Hippocampal formation (tissue), 2 donors: ENCODE measurements at places on chromosomes 6 and 20.

- no peak for DNase-seq
Measured at GRCh38 chr6:168500519-168500918, 59.5 kb downstream of the SMOC2 start.

GRCh38 chr6:25387911-25388310 is 108.7 kb downstream of the CARMIL1 start:
- DNase-seq = no peak

DNA sequence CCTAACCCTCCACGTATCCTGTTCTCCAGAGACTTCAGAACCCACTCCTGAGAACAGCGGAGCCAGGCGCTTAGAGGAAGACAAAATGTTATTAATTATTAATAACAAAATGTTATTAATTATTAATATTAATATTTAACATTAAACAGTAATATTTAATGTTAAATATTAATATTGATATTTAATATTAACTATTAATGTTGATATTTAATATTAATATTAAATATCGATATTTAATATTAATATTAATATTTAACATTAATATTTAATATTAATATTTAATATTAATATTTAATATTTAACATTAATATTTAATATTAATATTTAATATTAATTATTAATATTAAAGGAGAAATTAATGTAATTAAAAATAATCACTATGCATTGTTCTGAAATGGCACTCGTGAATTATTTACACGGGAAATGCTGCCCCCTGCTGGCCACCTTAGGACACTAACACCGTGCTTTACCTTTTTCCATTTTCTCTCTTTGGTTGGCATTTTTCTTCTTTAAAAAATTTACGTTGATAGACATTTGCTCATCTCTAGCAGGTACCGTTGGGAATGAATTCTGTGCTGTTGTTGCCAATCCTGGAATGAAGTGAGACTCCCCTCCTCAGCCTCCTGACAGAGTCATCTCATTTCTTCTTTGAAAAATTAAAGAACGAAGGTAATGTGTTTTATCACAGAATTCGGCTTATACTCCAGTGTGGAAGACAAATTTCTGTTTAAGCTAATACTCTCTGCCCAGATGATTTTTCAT is 7.5 kb upstream of the GGTLC1 start:
- peak; percentile 3 for DNase-seq

- DNase-seq = no peak
Measured at GRCh38 chr6:119147101-119148053, 68.9 kb upstream of the FAM184A start.

GRCh38 chr6:6515691-6516607 is 72.6 kb upstream of the LY86 start:
- DNase-seq = no peak

DNA sequence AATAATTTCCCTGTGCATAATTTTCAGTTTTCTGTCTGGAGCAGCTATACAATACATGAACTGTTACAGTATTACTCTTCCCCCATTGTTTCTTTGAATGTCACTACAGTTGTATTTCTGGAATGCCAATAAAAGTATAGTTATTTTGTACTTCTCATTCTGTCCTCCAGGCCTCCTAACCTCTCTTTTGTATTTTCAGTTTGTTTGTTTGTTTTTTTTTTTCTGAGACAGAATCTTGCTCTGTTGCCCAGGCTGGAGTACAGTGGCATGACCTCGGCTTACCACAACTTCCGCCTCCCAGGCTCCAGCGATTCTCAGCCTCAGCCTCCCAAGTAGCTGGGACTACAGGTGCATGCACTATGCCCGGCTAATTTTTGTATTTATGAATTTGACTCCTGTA is 16.8 kb upstream of the ARID1B start:
- no peak for DNase-seq

DNA sequence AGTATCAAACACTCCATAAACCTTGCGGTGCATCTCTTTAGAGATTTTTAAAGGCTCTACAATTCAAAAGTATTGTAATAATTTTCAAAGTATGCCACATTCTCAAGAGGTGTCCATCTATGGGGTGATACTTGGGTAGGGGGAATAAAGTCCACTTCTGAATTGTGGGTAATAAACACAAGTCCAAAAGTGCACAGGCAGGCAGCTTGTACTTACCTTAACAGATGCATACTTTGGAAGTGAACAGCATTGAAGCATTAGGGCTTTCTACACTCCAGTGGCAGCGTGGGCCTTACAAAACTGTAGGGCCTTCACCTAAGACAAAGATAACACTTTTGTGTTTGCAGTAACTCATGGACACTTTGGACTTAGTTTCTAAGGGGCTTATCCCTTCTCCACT is 58.6 kb downstream of the AIG1 start:
- no peak for DNase-seq

DNA sequence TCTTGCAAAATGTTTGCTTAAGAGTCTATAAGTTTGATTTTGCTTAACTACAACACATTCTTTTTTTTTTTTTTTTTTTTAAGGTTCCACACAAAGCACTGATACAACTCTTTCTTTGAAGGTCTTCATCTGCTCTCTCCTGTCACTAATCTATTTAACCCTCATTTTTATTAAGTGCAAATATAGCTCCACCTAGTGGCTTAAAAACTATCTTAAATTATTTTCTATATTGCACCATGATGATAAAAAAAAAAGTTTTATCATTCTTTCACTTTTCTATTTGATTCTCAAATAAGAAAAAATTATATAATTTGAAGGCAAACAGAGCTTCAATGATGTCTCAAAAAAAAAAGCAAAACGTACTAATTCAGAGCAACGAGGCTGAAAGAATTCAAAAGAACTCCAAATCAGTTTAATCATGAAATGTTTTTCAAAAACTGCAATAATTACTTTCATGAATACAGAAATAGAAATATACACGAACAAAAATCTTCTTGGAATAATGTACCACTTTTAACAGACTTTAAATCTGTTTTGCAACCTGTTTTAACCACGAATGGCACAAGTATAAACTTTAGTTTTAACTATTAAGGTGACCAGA is 12.8 kb downstream of the ESF1 start:
- DNase-seq = no peak

- no peak for DNase-seq
Measured at GRCh38 chr20:59804871-59805665, 128.4 kb downstream of the SYCP2 start.

DNA sequence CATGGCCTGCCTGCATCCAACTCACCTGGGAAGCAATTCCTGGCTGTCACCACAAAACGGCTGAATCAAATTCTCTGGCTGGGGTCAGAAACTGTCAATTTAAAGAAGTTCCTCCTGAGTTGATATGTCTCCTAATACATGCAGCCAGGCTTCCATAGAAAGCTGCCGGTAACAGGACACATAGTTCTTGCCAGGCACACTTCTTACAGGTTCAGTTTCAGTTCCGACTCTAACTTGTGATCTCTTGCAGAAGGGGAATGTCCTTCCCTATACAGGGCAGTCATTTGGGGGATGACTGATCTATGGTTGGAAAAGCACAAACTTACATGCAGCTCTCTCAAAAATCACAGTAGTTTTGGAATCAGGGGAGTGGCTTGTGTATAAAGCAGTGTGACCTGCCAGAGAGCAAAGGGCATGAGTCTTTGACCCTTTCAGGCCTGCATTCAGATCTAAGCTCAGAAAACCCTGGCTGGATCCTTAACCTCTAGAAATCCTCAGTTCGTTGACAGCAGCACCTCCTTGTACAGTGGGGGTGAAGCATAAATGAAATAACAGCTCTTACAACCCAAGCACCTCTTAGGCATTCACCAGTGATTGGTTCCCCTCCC is 195.6 kb downstream of the SCP2D1 start:
- no peak for DNase-seq

GRCh38 chr6:12956991-12957320 is 240.4 kb downstream of the PHACTR1 start:
- DNase-seq = no peak

- no peak for DNase-seq
Measured at GRCh38 chr6:2441601-2442475, 196.4 kb upstream of the GMDS start.

GRCh38 chr6:145895802-145896201 is 68.4 kb downstream of the SHPRH start:
- no peak for DNase-seq

- no peak for DNase-seq
Measured at GRCh38 chr6:3697609-3698008, 53.9 kb downstream of the PXDC1 start.

- DNase-seq = no peak
Measured at GRCh38 chr6:155493026-155493693, 37.5 kb upstream of the NOX3 start.

GRCh38 chr6:28814032-28814976 is 109.5 kb downstream of the TRIM27 start:
- DNase-seq = no peak

- no peak for DNase-seq
Measured at GRCh38 chr20:41261260-41261659, 56.3 kb downstream of the ZHX3 start.

DNA sequence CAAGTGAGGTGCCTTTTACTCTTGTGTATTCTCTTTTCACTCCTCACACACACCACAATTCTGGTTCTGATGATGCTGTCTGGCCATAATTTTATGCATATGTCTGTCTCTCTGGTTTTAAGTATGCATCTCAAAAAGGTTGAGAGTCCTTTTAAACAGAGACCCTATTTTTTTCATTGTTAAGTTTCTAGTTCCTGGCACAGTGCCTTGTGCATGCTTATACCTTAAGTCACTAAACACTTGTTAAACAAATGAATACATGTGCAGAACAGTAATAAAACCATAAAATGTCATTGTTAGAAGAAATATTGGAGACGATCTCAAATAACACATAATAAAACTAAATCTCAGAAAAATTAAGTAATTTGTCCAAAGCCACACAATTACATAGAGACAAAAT is 7.9 kb downstream of the ROS1 start:
- no peak for DNase-seq

DNA sequence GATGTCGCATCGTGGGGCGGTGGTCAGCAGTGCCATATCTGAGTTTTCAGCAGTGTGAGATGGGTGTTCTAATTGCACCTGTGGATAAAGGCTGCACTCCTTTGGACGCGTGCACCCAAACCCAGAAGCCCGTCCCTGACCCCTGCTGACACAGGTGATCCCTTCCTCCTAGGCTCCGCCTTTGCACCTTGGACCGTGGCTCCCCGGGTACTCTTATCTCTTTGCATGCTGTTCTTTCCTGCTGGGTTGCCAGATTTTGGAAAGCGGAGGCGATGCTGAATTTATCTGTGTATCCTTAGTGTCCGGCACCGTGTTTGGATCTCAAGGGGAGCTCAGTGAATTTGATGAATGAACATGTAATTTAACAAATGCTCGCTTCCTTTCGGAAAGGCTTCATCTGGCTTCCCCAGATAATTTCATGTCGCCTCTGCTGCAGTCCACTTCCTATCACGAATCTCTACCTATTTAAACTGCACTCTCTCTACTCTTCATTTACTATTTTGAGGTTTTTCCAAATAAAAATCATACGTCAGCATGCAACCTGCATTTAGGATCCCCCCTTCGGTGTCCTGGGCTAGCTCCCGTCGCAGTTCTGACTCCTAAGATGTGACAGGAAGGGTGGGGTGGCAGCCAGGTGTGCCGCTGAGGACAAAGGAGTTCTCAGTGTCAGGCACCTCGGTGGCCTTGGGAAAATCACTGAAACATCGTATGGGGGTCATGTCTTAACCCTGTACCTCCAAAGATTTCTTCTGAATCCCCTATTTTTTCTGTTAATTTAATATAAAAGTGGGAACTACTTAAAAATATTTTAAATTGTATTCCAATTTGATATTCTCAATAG is 753 bp upstream of the PERP start:
- no peak for DNase-seq

- no peak for DNase-seq
Measured at GRCh38 chr20:32613192-32614053, 28.3 kb upstream of the NOL4L start.

DNA sequence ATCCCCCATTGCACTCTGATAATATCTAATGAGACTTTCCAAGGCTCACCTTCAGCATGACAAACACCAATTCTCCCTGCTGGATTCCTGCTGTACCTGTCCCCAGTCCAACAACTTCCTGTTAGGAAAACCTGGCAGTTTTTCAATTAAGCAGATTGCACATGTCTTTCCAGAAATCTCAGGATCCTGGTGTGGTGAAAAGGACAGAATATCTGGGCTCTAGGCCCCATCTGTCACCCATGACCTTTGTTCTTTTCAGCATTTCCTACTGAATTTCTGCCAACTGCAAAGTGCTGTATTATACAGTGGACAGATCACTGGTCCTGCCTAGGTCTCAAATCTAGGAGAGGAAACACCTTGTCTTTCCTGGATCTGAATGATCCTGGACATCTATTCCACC is 27.7 kb upstream of the DTNBP1 start:
- DNase-seq = no peak
